ENCODE measurements at places on chromosomes 5 and 9.

GRCh38 chr9:128457207-128457606 is 1.4 kb downstream of the ODF2 start:
- DNase-seq: no peak

GRCh38 chr5:114360816-114361723 is 800 bp upstream of the KCNN2 start:
- DNase-seq: no peak

- peak; percentile 99 for DNase-seq
These were observed 3.4 kb downstream of the SMIM3 start for GRCh38 chr5:150781706-150782614.

- DNase-seq: no peak
These were observed 282.8 kb upstream of the C9orf72 start for GRCh38 chr9:27856054-27856453.

- DNase-seq: no peak
These were observed 9.8 kb upstream of the EXOC3 start for GRCh38 chr5:432928-433791.

DNA sequence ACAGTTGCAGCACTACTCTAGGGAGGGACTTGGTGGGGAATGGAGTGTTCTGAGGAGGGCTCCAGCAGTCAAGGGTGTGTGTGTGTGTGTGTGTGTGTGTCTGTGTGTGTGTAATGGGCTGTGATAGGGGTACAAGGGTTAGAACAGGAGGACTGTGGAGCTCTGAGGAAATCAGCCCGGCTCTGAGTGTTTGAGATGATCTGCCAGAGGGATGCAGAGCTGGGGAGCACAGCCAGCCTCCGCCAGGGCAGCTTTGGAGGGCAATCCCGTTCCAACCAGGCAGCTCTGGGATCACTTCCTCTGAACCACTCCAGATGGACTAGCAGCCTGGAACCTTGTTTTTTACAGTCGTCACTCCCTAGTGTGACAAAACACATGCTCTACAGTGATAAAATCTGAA is 3.0 kb upstream of the SLC6A7 start:
- DNase-seq: no peak

GRCh38 chr5:23026252-23027170 is 173.4 kb upstream of the CDH12 start:
- DNase-seq: peak; percentile 82

DNA sequence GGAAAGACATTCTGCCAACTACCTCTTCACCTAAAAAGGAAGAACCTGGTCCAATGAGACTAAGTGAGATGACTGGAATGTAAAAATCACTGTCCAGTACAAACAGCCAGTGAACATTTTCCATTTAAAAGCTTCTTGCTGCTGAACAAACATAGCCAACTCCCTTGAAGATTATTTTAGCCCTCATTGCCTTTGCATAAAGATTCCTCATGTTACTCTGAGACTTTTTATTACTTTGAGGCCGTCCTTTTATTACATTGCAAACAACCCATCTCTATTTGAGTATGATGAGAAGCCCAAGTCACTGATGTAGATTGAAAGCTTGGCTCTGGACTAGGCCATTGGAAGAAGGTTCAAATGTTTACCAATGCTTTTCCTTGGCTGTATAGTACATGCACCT is 649.8 kb downstream of the CETN3 start:
- no peak for DNase-seq
